ENCODE measurements at places on chromosomes 3 and 15.

DNA sequence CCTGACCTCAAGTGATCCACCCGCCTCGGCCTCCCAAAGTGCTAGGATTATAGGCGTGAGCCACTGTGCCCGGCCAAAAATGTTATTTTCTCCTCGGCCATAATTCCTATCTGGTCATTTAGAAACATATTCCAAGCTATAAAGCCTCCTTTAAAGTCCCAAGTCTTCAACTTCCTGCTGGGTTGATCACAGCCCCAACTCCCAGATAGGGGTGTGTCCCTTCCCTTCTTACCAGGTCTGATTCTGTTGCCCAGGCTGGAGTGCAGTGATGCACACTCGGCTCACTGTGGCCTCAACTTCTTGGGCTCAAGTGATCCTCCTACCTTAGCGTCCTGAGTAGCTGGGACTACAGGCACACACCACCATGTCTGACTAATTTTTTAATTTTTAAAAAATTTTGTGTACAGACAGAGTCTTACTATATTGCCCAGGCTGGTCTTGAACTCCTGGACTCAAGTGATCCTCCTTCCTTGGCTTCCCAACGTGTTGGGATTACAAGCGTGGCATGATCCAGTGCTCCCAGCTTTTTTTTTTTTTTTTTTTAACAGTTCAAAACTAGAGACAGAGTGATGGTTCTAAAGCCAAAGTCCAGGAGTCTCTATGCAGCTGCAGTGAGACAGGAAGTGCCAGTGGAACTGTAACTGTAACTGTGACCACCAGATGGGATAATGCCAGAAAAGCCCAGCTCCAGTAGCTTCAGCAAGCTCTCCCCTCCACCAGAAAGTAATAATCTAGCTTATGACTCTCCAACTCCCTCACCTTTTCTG is 8.2 kb upstream of the PRKAR2A start:
- DNase-seq = no peak

GRCh38 chr15:58282060-58282708 is 144.0 kb downstream of the AQP9 start:
- DNase-seq = no peak

GRCh38 chr3:122064326-122064725 is 9.2 kb downstream of the CD86 start:
- no peak for DNase-seq

DNA sequence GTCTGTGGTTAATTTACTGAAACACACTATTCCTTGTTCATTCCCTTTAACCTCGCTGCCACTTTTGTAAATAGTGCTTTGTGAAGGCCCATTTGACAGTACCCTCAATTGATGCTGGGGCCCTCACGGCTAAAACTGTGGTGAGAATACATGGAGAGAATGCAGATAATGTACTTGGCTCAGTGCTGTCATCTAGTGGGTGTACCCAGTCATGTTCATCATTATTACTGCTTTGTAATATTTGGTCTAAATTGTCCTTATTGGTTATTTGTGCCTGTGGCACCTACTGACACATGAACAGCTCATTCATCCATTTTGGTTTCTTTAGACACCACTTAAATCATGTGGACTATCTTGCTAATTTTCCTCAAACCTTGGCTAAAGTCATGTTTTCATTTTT is 543.6 kb downstream of the EDEM1 start:
- DNase-seq = no peak

- no peak for DNase-seq
Observed at GRCh38 chr3:171218069-171218468, 191.5 kb upstream of the SLC2A2 start.

DNA sequence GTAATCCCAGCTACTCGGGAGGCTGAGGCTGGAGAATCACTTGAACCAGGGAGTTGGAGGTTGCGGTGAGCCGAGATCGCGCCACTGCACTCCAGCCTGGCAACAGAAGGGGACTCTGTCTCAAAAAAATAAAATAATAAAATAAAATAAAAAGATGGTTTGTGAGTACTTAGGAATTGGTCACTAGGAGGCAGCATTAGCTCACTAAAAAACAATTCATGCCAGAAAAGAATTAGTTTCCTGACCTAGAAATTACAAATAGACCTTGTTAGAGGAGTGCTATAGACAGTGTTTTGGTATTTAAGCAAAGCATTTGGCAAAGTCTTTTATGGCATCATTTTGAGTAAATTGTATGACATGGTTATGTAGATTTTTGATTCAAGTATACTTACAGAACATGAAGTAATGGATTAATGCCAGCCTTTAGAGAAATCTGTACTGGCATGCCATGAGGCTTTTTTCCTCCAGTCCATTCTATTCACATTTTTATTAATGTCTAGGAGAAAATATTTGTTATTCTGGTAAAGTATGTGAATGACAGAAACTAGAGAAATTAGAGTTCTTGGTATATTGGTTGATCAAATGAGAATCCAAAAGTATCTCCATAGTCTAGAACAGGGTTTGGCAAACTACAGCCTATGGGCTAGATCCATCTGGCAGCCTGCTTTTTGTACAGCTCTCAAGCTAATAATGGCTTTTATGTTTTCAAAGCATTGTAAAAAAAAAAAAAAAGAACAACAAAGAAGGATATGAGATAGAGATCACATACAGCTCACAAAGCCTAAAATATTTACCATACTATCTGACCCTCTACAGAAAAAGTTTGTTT is 81.6 kb downstream of the LRRC49 start:
- no peak for DNase-seq

GRCh38 chr3:196145468-196146262 is 63.8 kb upstream of the TFRC start:
- DNase-seq = no peak

DNA sequence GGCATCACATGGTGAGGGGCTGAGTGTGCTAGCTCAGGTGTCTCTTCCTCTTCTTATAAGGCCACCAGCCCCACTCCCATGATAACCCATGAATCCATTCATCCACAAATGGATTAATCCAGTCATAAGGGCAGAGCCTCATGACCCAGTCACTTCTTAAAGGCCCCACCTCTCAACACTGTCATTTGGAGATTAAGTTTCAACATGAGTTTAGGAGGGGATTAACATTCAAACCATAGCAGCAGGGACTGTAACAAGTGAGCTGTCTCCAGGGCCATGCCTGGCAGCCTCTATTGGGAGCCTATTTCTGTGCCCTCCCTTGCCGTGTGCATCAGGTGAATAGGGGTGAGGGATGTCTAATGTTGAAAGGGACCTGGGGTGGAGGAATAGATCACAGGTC is 77.5 kb downstream of the CHRD start:
- no peak for DNase-seq

DNA sequence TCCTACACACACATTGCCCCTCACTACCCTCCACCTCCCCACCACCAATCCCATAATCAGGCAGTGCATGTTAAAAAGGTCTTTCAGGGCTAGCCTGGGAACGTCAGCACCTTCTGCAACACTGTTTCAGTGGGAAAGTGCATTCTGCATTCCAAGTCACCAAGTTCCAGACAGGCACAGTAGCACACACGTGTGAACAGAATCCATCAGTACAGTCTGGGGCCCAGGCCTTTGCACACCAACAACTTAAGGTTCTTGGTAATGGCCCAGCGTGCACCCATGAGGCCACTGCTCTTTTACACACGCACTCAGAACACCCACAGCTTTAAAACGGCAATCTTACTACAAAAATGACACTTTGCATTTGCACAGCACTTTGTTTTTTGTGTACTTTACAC is 1.2 kb downstream of the ANXA2 start:
- no peak for DNase-seq

GRCh38 chr3:23067116-23067515 is 136.0 kb upstream of the UBE2E2 start:
- DNase-seq = no peak

DNA sequence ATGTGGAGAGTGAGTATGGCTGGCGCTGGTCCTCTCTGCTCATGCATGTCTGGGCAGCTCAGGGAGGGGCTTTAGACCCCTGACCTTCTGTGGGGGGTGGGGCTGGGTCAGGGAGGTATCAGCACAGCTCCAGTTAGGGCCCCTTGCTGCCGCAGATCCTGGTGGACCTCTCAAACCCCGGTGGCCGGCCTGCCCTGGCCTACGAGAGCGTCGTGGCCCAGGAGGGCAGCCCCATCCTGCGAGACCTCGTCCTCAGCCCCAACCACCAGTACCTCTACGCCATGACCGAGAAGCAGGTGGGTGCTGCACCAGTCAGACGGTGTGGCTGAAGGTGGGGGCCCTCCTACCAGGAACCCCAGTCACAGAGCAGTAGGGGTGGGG is 20.2 kb downstream of the PLXNA1 start:
- DNase-seq = no peak

DNA sequence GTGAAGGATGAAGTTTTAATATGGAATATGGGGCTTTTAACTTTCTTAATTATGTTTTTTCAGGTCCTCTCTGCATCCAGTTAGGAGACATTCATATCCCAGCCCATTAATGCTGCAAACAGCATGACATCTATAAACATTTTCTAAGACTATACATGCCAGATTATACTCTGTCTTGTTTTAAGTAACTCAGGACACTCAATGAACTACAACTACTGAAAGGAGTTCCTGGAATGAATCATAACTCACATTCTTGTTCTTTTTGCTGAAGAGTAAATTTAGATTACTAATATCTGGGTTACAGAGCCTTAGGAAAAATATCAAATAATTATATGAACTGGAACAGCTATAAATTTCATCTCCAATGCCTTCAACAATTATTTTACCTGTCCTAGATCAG is 167.4 kb downstream of the STAG1 start:
- DNase-seq = no peak

GRCh38 chr3:27425896-27426565 is 56.8 kb upstream of the NEK10 start:
- DNase-seq = no peak

DNA sequence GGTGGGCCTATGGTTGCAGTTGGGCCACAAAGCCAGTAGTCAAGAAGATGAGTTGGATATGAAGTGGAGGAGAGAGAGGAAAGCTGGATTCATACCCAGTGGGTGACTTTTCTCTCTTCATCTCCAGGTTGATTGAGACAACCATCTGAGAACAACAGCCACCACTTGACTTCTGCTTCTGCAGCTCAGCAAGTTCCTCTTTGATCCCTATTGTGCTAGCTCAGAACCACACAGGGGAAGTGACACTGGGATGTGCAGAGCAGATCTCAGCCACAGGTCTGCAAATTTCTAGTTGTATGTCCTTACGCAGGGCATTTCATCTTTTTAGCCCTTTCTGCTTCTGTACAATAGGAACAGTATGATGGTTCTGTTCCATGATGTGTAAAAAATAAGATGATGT is 459.2 kb upstream of the ARRDC4 start:
- no peak for DNase-seq

- no peak for DNase-seq
Observed at GRCh38 chr3:63386568-63386967, 108.5 kb downstream of the SYNPR start.

DNA sequence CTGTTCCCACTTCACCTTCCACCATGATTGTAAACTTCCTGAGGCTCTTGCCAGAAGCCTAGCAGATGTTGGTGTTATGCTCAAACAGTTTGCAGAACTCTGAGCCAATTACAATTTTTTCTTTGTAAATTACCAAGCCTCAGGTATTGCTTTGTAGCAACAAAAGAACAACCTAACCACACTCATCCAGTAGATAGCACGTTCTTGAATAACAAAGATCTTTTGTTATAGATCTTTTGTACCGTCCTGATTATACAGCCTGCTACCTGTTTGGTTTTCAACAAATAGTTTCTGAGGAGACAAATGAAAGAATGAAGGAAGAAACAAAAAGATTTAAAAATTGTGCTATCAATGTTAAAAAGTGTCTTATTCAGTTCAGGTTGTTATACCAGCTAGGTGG is 474.7 kb upstream of the ALCAM start:
- DNase-seq = no peak

GRCh38 chr3:152497890-152498289 is 229.2 kb downstream of the MBNL1 start:
- no peak for DNase-seq

DNA sequence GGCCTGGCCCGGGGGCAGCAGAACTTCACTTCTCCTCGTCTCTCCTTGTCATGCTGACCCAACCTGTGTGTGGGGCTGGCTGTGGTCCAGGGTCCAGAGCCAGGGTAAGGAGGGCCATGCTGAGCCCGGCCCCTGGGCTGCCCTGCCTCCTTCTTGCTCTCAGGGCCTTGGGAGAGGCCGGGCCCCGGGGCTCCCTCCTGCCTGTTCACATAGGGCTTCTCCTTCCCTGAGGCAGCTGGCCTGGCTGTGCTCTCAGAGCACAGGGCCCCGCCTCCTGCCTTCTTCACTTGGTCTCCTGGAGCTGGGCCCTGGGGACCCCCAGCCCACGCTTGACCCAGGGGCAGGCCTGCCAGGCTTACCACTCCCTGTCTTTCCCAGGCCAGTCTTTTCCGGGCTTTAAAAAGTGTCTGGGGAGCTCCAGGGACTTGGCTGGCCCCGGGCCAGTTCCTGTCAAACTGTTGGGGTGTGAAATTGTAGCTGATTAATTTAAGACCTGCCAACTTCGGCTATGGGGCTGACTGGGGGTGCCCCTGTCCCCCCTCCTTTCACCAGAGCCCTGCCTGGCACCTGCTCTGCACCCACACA is 11.8 kb downstream of the PLXNA1 start:
- no peak for DNase-seq

GRCh38 chr15:28881170-28881569 is 4.6 kb upstream of the APBA2 start:
- DNase-seq = no peak

DNA sequence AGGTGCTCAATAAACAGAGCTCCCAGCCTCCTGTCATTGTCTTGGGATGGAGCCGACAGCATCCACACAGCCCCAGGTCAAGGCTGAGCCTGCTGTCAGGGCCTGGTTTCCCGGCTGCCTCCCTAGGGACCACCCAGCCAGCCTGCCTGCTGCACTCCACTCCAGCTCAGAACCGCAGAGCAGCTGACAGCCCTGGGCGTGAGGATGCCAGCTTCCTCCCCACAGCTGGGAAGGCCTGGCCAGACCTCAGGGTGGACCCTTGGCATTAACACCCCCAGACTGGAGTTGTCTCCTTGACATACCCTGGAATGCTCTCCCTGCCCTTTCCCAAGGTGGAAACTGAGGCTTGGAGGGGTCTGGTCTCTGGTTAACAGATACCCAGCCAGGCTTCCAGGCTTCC is 112.0 kb downstream of the WNT7A start:
- DNase-seq = no peak

DNA sequence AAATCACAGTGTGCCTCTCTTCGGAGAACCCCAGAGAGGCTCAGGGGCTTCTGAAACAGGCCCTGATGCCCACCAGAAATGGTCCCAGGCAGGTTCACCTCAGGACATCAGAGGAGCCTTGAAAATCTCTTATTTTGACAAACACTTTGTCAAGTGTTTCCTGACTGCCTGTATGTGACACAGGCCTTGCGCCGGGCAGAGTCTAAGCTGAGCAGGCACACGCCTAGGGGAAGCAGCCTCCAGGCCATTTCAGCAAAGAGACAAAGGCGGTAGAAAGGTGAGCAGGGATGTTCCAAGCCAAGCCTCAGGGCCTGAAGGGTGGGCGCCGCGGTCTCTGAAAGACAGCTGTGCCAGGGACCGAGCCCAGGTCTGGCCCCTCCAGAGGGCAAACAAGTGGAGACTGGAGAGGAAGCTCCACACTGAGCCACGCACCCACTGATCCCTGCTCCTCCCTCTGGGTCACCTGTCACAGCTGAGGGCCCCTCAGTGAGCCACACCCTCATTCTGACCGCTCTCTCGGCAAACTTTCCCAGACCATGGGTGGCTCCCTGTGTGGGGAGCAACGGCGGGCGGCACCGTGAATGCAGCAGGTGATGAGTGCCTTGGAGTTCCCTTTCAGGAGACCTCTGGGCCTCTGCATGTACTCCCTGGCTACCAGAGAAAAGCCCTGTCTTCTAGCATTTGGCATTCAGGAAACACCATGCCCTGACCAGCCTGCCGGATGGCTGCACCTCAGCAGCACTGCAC is 136.1 kb downstream of the ADAMTS17 start:
- no peak for DNase-seq

- DNase-seq = no peak
Observed at GRCh38 chr3:140163159-140163763, 228.3 kb downstream of the CLSTN2 start.

All from stimulated activated CD4-positive, alpha-beta T cell treated with anti-CD3 and anti-CD28 coated beads, Interleukin-1b, Interleukin-23, amount 100 ng/mL, for 1 hour (primary cell).